ENCODE measurements at places on chromosomes 1 and 21. TPM values are rescaled to one million over a fixed set of nuclear protein-coding genes. Genes with fewer than 3 reads are reported as not detected.

The SYTL1 gene
- total RNA-seq = 80.6 TPM

The ZNF648 gene
- total RNA-seq = not detected

The UFC1 gene
- 81.2 TPM for total RNA-seq

The BRINP2 gene
- total RNA-seq = not detected

- no peaks in the 10 kb centered on the region for H3K4me1 ChIP-seq
- no peak overlapping the region for H3K4me3 ChIP-seq
- H3K27ac ChIP-seq = no peak overlapping the region
- no peaks in the 10 kb centered on the region for H3K27me3 ChIP-seq
These were observed 387.9 kb downstream of the MATN1 start for GRCh38 chr1:30335389-30335996.

DNA sequence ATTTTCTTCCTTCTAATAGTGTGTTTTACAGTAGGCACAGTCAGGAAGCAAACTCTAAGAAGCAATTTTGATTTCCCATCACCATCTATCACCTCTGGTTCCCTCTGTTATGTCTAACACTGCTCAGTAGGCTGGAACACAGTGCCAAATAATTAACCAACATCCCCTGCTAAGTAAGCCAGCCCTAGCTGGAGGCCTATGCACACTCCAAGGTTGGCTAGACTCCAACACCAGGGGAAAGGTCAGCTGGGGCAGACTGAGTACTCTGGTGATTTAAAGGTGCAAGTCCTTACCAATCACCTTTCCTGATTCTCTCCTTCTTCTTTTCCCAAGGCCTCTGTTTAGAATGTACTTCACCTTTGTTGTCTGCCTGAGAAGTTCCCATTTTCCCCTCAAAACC lies 46.5 kb upstream of the BEND5 start:
- no peak overlapping the region for H3K4me3 ChIP-seq
- no peak overlapping the region for H3K27ac ChIP-seq
- DNase-seq = no peak
- no peaks in the 10 kb centered on the region for H3K36me3 ChIP-seq

DNA sequence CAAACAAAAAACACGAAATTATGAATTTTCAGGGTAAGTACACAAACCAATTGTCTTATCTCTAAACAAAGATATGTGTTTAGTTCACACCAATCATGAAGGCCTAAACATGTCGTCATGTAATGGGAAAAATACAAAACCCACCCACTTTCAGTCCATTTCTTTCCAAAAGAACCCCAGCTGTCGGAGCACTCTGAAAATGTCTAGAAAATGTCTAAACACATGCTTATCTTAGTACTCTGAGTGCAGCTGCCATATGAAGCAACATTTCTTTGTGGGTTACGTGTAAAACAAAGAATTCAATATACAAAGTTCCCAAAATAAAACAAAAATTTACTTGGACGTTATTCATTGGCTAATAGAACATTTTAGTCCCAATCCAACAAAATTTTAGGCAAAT lies 22.7 kb downstream of the SERBP1 start:
- no peak overlapping the region for H3K27ac ChIP-seq
- peaks cover 12% of the 10 kb centered on the region for H3K4me1 ChIP-seq
- H3K36me3 ChIP-seq = peaks cover 38% of the 10 kb centered on the region
- no peak overlapping the region for H3K4me3 ChIP-seq

- H3K4me3 ChIP-seq = no peak overlapping the region
- H3K27ac ChIP-seq = no peak overlapping the region
- H3K4me1 ChIP-seq = no peaks in the 10 kb centered on the region
- no peaks in the 10 kb centered on the region for H3K36me3 ChIP-seq
- no peak for DNase-seq
These were observed 92.1 kb upstream of the RGS18 start for GRCh38 chr1:192066202-192066601.

DNA sequence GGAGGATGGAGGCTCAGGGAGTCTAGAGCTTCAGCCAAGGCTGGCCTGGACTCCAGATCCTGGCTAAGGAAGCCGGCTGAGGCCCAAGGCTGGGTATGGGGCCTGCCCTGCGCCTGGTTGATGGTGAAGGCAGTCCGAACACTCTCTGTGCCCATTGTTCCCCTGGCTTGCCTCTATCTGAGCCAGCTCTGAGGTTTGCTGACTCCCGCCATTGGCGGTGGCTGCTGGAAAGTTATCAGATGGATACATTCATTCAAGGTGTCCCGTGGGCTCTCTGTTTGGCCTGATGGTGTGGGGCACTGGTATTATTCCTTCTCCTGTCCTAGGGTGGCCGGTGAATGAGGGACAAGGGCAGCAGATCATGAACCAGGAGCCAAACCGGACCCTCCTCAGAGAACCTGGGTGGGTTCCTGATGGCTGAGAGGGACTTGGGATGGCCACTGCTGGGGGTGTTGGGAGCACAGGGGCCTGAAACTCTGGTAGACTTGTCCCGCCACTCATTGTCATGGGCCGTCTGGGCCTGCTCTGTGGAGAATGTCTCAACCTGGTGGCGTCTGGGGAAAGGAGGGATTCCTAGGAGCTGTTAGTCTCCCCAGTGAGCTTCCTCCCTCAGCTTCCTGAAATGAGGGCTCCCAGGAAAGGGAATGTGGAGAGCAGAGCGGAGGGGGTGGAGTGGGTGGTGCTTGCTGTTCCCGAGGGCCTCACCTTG lies 22.2 kb downstream of the SLC26A9 start:
- H3K4me3 ChIP-seq = no peak overlapping the region
- no peaks in the 10 kb centered on the region for H3K27me3 ChIP-seq
- no peak for DNase-seq
- H3K36me3 ChIP-seq = no peaks in the 10 kb centered on the region

GRCh38 chr1:1900883-1901640 lies 10.2 kb upstream of the GNB1 start:
- H3K27me3 ChIP-seq = peaks cover 2% of the 10 kb centered on the region
- no peak for DNase-seq
- peaks cover 5% of the 10 kb centered on the region for H3K4me1 ChIP-seq
- no peak overlapping the region for H3K27ac ChIP-seq

- peaks cover 22% of the 10 kb centered on the region for H3K36me3 ChIP-seq
- H3K4me3 ChIP-seq = peak overlapping the region; percentile 82
- peak; percentile 80 for DNase-seq
- peak overlapping the region; percentile 98 for H3K27ac ChIP-seq
- H3K4me1 ChIP-seq = peaks cover 25% of the 10 kb centered on the region
- no peaks in the 10 kb centered on the region for H3K27me3 ChIP-seq
These were observed 707 bp upstream of the KLHL21 start for GRCh38 chr1:6603238-6603914.

DNA sequence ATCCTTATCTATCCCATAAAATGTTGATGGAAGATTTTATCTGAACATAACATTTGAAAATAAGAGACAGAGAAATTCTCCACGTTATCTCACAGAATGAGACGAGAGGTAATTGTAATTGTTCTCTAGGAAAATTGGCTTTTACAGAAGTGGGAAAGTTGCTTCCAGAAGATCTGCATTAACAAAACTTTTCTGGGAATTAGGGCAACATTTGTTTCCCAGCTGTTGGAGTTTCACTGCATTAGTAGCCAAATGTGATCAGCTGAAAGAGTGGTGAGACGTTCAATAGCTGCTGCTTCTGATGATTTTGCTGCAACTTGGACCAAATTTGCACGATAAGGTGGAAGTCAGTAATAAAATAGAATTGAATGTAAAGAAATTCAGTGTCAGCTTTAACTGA lies 7.6 kb downstream of the CHODL start:
- H3K4me3 ChIP-seq = no peak overlapping the region
- H3K36me3 ChIP-seq = no peaks in the 10 kb centered on the region
- DNase-seq = no peak
- no peak overlapping the region for H3K27ac ChIP-seq

- no peak overlapping the region for H3K4me3 ChIP-seq
- no peaks in the 10 kb centered on the region for H3K27me3 ChIP-seq
These were observed 35.0 kb upstream of the TMEM61 start for GRCh38 chr1:54945393-54945936.

DNA sequence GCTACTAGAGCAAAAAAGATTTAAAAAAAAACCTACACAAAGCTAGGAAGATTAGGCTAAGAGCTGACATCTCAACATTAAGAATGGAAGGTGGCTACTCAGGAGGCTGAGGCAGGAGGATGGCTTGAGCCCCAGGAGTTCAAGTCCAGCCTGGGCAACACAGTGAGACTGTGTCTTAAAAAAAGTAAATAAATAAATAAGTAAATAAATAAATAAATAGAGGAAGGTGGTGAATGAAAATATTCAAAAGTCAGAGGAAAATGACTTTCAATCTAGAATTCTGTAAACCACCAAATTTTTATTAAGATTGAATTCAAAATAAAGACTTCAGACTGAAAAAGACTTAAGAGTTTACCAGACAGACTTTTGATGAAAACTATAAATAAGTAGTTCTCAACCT lies 50.9 kb upstream of the TMPRSS2 start:
- peaks cover 5% of the 10 kb centered on the region for H3K4me1 ChIP-seq
- peaks cover 9% of the 10 kb centered on the region for H3K27me3 ChIP-seq
- H3K27ac ChIP-seq = no peak overlapping the region

GRCh38 chr1:163178628-163179027 lies 24.1 kb downstream of the RGS5 start:
- H3K27ac ChIP-seq = no peak overlapping the region
- H3K36me3 ChIP-seq = no peaks in the 10 kb centered on the region
- no peak overlapping the region for H3K4me3 ChIP-seq
- no peak for DNase-seq
- no peaks in the 10 kb centered on the region for H3K4me1 ChIP-seq

- no peak overlapping the region for H3K27ac ChIP-seq
- H3K36me3 ChIP-seq = no peaks in the 10 kb centered on the region
- no peak for DNase-seq
- peaks cover 2% of the 10 kb centered on the region for H3K27me3 ChIP-seq
- no peak overlapping the region for H3K4me3 ChIP-seq
These were observed 91.9 kb downstream of the NFIA start for GRCh38 chr1:61174060-61174795.

GRCh38 chr1:166350490-166350889 lies 183.7 kb upstream of the FAM78B start:
- H3K4me3 ChIP-seq = no peak overlapping the region
- no peak for DNase-seq
- no peaks in the 10 kb centered on the region for H3K36me3 ChIP-seq
- no peaks in the 10 kb centered on the region for H3K4me1 ChIP-seq
- H3K27ac ChIP-seq = no peak overlapping the region

DNA sequence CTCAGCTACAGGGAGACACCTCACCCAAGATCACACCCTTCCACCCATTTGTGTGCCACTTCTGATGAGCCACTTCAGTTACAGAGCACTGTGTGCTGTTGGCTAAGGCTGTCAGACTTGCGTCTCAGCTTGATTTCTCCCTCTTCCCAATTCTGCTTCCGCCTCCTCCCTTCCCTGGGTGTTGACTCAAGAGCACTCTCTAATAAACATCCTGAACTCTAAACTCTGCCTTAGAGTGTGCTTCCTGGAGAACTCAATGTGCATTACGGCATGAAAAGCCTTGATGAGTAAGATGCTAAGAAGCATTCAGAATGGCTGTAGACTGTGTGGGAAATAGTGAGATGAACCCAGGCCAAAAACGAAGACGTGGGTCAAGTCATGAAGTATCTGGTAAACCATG lies 54.9 kb upstream of the S1PR1 start:
- H3K36me3 ChIP-seq = peaks cover 8% of the 10 kb centered on the region
- H3K27ac ChIP-seq = peak overlapping the region; percentile 82
- no peak overlapping the region for H3K4me3 ChIP-seq
- peaks cover 72% of the 10 kb centered on the region for H3K4me1 ChIP-seq

GRCh38 chr1:34846265-34846664 lies 13.3 kb downstream of the SMIM12 start:
- no peaks in the 10 kb centered on the region for H3K27me3 ChIP-seq
- peaks cover 14% of the 10 kb centered on the region for H3K36me3 ChIP-seq
- no peak for DNase-seq
- peaks cover 12% of the 10 kb centered on the region for H3K4me1 ChIP-seq
- H3K27ac ChIP-seq = no peak overlapping the region

GRCh38 chr21:44671911-44672310 lies 5.2 kb upstream of the KRTAP12-2 start:
- no peak overlapping the region for H3K4me3 ChIP-seq
- no peaks in the 10 kb centered on the region for H3K27me3 ChIP-seq
- peaks cover 4% of the 10 kb centered on the region for H3K4me1 ChIP-seq
- DNase-seq = no peak
- peaks cover 3% of the 10 kb centered on the region for H3K36me3 ChIP-seq
- H3K27ac ChIP-seq = no peak overlapping the region
